ENCODE measurements at places on chromosomes 5 and 9.

- no peak for DNase-seq
These were observed 47.3 kb downstream of the TRIO start for GRCh38 chr5:14190194-14191164.

DNA sequence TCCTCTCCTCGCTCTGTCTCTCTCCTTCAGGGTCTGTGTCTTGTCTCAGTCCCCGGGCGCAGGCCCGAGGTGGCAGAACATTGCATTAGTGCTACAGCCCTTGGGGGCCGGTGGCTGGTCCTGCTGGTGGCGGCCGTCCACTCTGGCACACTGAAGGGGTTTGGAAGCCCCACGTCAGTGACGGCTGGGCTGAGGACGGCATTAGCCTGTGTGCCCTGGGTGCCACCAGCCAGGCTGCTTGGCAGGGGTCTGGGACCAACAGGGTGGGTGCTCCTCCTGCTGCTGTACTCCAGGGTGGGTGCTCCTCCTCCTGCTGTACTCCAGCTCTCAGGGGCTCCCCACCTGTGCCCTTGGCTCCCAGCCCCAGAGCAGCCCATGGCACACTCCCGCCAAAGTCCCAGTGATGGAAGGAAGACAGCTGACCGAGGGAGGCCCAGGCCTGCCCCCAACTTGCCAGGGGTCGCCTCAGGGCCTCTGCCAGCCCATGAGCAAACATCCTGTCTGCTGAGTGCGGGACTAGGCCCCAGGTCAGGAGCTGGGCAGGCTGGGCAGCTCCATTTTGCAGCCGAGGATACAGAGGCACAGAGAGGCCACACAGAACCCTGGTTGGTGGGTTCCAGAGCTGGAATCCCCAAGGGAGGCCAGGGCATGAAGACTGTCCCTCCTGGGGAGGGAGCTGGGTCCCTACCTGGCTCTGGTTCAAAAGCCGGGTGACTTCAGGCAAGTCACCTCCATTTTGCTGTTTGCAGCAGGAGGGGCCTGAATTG lies 27.3 kb downstream of the SARDH start:
- no peak for DNase-seq

DNA sequence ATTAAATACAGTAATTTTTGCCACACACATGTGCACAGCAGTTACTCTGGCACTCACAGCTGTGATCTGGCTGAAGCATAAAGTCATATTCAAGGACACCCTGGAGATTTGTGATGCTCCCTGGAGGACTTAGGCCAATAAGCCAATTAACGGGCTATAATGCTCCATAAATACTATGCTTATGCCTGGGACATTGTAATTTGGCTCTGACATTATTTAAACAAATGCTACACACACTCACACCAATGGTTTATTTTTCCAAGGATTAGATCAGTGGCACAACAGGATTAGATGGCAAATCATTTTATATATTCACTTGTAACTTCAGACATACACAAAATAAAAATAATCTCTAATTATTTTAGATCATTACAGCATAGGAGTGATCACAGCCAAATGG lies 111.2 kb downstream of the LMNB1 start:
- DNase-seq = no peak

- DNase-seq = no peak
These were observed 26.2 kb upstream of the TNIP1 start for GRCh38 chr5:151107084-151107483.

DNA sequence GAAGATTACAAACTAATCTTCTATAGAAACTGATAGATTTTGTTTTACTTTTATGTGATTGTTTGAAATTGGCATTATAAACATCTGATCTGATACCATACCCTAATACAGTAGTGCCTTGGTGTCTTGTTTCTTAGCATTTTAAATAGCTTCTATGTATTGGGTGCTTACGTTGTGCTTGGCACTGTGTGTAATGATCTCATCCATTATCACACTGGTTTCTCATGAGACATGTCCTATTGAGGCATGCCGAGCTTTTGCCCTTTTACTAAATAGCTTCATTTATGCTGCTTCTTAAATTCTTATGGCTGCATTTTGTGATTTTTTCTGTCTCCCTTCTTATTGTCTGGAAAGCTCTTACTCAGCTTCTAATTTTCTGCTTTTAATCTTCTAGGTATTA lies 48.2 kb upstream of the TLR4 start:
- no peak for DNase-seq

- DNase-seq = no peak
These were observed 190.2 kb downstream of the CACNA1B start for GRCh38 chr9:138067613-138068367.

DNA sequence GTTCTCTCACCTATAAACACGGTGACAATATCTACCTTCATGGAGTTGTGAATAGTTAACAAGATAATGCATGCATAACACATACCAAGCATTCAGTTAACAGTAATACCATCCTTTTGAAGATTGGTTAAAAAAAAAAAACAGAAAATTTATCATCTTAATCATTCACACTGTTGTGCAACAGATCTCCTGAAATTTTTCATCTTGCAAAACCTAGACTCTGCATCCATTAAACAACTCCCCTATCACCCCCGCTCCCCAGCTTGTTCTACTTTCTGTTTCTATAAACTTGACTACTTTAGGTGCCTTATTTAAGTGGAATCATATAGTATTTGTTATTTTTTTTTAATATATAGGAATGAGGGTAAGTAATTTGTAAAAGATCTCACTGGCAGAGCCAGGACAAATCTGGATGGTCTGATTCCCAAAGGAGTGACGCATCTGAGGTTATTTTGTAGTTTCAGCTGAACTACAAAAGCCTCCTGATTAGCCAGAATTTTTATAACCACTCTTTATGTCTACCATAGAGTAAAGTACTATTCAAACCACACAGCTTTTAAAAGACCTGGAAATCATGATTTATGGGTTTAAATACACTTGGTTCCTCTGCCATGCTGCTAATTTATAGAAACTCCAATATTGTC lies 93.0 kb downstream of the FANCC start:
- DNase-seq = no peak

GRCh38 chr9:136016572-136017288 lies 55.6 kb upstream of the UBAC1 start:
- no peak for DNase-seq

GRCh38 chr9:103037508-103038477 lies 42.7 kb downstream of the CYLC2 start:
- no peak for DNase-seq

DNA sequence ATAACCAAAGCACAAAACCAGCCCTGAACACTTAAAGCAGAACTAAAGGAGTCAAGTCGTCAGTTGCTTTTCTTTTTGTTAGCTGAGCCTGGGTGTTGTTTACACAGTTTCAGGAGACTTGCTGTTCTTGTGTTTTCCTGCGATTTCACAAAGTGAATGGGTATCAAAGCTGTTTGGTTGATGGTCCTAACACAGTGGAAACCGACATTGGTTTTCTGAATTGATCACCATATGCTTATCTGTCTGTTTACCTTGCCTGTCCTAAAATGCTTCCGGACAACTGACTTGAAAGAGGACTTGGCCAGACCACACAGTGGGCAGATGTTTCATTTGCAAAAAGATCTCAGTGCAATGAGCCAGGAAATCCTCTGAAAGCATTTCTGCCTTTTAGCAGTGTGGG lies 676.4 kb downstream of the PRELID2 start:
- no peak for DNase-seq

DNA sequence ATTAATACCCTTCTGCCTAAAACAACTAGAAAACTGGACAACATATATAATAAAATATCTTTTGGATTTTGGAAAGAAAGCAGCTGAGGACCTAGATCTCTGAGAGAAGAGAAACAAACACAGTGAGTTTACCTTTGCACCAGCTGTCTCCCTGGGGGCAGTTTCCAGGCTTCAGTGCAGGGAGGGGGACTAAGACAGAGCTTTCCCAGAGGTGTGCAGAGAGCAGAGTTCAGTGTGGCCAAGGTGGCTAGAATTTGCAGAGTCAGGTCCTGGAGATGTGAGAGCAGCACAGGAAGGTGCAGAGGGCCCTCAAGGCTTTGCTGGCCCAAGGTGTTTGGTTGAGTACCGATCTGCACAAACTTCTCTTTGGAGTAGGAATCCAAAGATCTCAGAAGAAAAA lies 26.3 kb upstream of the PTPDC1 start:
- no peak for DNase-seq

- no peak for DNase-seq
These were observed 358.1 kb downstream of the CDK5RAP2 start for GRCh38 chr9:120221844-120222243.

DNA sequence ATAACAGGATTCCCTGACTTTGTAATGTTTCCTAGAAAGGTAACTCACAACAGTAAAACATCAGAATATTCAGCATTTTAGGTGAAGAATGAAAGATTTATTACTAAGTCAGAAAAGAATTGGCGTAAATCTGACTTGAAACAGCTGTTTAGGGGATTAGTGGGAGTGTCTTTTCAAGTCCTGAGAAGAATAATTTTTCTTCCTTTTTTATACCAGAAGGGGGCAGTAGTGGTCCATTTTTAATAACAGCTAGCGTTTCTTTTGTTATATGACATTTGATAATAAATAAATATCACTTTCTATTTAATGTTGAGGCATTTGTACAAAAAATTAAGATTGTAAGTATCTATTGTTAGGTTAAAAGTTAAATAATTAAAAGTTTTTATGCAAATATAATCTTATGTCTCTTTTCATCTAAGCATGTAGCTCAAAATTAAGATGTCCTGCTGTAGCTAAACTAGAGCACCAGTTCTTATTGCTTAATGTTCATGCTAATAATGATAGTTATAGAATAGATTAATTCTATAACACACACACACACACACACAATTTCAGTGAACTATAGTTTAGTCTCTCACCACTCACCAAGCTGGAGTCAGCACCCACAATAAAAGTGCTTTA lies 258.7 kb upstream of the ARRDC3 start:
- no peak for DNase-seq

GRCh38 chr5:141343242-141343952 lies at the start of gene PCDHGA3:
Gene PCDHGA3, plus strand, starts transcription at chr5:141343829. Its CDS starts 205 bp downstream, at chr5:141344034.
- no peak for DNase-seq

GRCh38 chr5:148825716-148826052 lies 727 bp upstream of the ADRB2 start:
- no peak for DNase-seq

- DNase-seq = no peak
These were observed 51.9 kb upstream of the IQGAP2 start for GRCh38 chr5:76351176-76351575.

DNA sequence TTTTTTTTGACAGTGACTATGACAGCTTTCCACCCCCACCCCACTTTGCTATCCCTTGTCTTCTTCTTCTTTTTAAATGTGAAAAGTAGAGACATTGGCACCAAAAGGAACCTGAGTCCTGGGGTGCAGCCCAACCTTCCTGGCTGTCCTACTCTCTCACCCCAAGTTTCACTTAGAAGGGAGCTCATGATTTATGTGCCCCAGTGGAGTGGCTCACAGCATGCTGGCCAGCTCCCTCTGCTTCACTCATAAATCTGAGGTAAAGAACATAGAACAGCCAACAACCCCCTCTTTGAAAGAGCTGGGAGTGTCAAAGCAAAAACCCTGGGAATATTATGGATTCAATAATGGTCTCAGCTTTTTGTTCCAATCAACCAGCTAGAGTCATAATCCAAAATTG lies 196.3 kb upstream of the DAPK1 start:
- DNase-seq = no peak

- DNase-seq = no peak
These were observed 533 bp downstream of the SREK1IP1 start for GRCh38 chr5:64767959-64768357.

DNA sequence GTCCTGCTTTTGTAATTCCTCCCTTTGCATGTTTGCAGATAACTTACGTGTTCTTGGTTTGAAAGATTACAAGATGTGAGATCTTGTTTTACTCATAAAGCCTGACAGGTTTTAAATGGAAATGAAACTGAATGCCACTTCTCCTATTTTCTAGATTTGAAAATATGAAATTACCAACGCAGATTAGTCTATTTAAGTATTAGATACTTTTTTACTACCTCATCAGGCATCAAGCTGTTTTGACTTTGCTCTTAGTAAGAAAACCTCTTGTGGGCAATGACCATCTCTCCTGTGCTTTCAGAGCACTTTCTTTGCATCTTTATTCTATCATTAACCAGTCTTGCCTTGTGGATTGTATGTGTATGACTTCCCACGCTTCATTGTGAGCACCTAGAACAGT lies 3.5 kb downstream of the DMXL1 start:
- DNase-seq = no peak

DNA sequence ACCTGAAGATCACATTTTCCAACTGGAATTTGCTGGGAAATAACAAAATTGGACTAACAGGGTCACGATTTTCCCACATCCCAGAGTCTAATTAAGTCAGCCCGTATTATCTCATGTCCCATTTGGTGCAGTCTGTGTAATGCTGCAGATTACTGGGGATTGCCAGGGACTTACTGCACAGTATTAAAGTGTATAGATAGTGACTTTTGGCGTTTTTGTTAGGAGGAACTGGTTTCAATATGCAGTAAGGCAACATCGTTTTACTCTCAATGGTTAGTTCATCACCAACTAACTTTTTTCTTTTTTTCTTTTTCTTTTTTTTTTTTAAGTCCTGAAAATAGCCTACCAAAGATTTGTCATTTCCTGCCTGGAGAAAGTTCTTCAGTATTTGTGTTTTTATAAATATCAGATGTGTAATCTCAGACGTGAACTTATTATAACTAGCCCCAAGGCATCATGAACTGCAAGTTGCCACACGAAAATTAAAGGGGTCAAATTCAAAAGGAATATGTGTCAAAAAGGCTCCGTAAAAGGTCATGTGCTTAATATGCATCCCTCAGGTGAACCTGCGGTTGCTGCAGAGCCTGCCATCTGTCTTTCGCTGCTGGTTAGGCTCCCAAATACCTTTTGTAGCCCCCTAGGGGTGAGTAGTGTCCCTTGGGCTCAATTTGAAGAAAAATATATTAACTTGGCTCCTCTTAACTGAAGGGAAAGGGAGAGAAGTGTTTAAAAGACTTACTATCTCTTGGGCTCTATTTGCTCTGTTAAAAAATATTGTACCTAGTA lies 176.7 kb upstream of the ADAMTSL1 start:
- no peak for DNase-seq

GRCh38 chr9:15205632-15206420 lies 101.2 kb downstream of the TTC39B start:
- no peak for DNase-seq

DNA sequence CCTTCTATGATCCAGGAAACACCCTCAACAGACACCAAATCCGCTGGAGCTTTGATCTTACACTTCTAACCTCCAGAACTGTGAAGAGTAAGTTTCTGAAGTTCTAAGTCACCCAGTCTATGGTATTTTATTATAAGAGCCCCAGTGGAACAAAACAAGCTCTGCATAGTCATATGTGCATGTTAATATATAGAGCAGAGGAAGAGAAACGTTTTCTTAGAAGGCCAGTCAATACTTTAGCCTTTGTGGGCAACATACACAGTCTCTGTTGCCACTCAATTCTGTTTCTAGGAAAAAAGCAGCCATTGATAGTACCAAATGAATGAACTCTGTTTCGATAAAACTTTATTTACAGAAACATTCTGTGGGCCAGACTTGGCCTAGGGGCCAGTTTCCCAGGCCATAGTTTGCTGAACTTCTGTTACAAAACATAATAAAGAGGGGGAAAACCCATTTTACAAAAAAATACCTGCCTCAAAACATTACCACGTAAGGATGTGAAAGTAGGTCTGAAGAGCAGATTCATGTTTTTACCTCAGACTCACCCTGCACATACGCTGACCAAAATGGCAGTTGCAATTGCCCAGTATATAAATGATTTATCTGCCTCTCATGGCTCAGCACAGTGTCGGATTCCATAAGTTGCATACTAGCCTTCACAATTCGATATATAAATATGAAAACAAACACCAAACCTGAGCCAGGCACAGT lies 350.5 kb downstream of the SLIT3 start:
- DNase-seq = no peak
